NCI-H526 treated with DMSO at 0.1 percent for 48 hours (cell line): ENCODE measurements at places on chromosomes 11 and 22.

- DNase-seq: no peak
Measured at GRCh38 chr11:41996533-41996932, 537.1 kb upstream of the LRRC4C start.

- DNase-seq: peak; percentile 24
Measured at GRCh38 chr22:38462960-38463784, 4.7 kb upstream of the KDELR3 start.

DNA sequence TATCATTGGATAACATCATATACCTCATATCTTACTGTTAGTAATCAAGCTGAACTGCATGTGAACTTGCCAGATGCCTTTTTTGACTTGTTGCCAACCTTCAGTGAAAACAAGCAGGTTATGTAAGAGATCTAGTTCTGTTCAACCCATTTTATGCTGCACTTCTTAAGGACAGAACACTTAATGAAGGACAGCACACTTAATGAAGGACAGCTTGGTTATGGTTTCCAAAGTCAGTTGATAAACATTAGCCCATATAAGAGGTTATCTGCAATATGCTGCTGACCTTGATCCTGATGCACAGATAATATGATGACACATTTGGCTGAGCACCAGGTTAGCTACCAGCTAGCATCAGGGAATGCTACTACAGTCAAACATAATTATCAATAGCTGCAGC lies 358.7 kb upstream of the PDGFD start:
- DNase-seq: no peak

GRCh38 chr22:27173530-27173929 lies 516.1 kb downstream of the MIAT start:
- no peak for DNase-seq

DNA sequence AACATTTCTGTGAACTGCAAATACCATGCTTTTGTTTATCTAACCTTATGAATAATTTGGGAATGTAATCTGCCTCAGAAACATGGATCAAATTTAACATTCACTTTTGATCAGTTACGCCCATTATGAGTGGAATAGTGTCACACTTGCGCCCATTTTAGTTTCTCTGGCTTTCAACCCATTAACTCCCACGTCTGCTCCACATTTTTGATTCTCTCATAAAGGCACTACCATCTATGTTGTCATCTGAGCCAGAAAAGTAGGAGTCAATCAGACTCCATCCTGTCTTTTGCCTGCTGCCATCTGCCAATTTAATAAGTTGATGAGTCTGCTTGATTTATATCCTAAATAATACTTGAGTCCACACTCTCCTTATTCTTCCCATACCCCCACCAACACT lies 1090.7 kb downstream of the DLG2 start:
- DNase-seq: no peak

DNA sequence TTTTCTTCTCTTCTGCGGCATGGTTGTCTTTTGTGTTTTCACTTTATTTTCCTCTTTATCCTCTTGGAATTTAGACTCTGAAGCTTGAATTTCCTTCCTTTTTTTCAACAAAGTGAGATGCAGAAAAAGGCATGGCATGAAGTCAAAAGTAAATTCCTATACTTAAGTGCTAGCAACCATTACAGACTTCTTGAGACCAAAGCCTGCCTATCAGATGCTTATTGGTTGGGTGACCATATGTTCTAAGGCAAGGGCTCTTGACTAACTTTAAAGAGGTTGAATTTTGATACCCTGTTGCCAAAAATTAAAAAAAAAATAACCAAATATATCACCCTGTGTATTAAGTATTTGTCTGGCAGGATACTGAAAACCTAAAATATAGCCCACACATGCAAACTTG lies 237.4 kb downstream of the TMEM135 start:
- DNase-seq: no peak

DNA sequence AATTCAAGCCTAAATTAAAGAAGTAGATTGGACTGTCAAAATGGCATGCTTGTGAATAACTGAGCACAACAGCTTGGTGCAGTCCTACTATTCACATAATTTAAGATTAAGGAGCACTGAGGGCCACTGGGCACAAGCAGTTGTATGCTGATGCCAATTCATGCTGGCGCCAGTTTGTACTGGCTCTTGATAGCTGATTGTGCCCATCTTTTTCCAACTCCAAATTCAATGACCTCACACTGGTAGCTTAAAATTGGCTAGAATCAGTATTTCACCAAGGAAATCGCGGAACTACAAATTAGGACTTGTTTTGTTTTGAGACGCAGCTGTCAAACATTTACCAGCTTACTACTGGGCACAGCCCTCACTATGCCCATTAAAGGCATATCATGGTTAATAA lies 969.2 kb downstream of the JRKL start:
- no peak for DNase-seq

DNA sequence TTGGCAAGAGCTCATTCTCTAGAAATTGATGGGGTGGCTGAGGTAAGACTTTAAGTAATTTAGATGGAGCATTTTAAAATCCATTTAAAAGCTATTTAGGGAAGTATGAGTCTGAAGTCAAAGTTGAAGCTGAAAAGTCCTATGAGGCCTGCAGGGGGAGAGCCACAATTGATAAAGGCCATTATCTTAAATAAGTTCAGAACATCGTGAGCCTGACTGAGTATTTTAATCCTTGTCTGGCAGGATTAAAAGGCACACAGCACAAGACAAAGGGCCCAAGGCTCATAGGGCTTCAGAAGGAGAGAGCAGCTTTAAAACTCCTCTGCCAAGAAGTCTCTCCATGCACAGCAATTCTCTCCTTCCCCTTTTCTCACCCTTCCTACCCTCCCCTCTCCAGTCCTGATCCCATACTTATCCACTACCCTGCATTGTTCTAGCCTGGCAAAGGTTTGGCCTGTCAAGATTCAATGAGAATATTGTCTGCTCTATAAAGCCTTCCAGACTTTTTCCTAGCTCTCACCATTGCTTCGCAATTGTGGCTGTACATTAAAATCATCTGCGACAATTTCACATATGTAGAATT lies 1312.9 kb downstream of the FAM181B start:
- DNase-seq: no peak

- no peak for DNase-seq
Measured at GRCh38 chr22:27416511-27417420, 384.8 kb downstream of the MN1 start.

- peak; percentile 80 for DNase-seq
Measured at GRCh38 chr11:115767047-115767802, 263.0 kb upstream of the CADM1 start.

GRCh38 chr11:113647856-113648255 lies 58.3 kb downstream of the TMPRSS5 start:
- no peak for DNase-seq

- DNase-seq: no peak
Measured at GRCh38 chr11:110858547-110858921, 146.3 kb upstream of the ARHGAP20 start.

DNA sequence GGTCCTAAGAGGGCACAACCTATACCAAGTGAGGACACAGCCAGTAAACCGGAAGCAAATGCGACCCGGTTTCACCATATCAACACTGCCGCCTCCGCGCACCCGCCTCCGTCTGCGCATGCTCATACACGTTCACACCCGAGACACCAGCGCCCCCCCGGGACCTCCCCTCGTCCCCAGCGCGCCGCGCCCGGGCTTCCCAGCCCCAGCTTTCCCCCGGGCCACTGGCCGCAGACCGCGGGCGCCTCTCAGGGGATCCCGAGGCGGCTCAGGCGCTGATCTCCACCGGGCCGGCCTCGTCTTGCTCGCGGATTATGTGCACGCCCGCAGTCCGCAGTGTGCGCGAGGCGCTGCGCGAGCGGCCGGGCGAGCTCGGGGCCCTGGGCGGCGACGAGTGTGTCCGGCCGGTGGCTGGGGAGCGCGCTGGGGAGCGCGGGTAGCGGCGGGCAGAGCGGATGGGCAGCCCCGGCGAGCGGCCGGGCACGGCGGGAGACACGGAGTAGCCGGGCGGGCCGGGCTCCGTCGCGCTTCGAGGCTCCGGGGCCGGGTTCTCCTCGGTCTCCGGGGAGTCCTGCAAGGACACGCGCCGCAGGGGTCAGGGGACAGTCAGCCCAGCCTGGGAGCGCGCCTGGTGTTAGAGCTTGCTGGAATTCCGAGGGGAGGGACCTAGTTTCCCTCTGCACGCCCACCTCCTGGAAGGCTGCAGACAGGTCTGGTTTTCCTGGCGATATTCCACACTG lies 2.0 kb downstream of the HEPN1 start:
- DNase-seq: peak; percentile 35

- DNase-seq: no peak
Measured at GRCh38 chr11:128692753-128693415, 988 bp upstream of the FLI1 start.

GRCh38 chr11:13962562-13963168 lies at the start of gene SPON1:
SPON1 (plus strand) TSS chr11:13962723; CDS start chr11:13962905, 182 bp downstream.
- DNase-seq: peak; percentile 33
